M059J (cell line): ENCODE measurements at places on chromosomes 4 and X.
A peak's percentile ranks its signal among the peaks of the same experiment; 100 is the strongest.

- no peak for DNase-seq
These were observed 1239.1 kb upstream of the TENM3 start for GRCh38 chr4:181004056-181004455.

DNA sequence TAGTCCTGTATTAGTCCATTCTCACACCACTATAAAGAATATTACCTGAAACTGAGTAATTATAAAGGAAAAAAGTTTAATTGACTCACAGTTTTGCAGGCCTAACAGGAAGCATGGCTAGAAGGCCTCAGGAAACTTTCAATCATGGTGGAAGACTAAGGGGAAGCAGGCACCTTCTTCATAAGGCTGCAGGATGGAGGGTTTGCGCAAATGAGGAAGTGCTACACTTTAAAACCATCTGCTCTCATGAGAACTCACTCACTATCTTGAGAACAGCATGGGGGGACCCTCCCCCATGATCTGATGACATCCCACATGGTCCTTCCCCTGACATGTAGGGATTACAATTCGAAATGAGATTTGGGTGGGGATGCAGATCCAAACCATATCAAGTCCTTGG, 12.1 kb upstream of the MAGEA11 start:
- DNase-seq, result no peak

GRCh38 chr4:94472056-94472826, 20.5 kb downstream of the PDLIM5 start:
- peak; percentile 91 for DNase-seq

- DNase-seq, result no peak
These were observed 4.7 kb downstream of the L1CAM start for GRCh38 chrX:153881281-153881680.

DNA sequence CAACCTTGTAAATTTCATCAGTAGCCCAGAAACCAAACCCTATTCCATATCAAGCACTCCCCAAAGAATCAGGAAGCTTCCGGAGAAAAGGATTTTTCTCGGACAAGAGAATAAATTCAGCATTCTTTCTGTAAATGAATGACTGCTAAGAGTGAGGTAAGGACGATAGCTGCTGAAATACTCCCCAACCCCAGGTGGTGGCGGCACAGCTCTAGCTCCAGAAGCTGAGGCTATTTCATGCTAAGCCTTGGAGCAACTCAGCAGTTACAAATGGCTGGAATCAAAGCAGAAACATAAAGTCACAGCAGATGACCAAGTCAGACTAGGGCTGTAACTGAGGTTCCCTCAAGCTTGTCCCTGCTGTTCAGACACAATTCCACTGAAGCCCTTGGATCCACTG, 13.9 kb upstream of the PCDH19 start:
- DNase-seq, result peak; percentile 7

DNA sequence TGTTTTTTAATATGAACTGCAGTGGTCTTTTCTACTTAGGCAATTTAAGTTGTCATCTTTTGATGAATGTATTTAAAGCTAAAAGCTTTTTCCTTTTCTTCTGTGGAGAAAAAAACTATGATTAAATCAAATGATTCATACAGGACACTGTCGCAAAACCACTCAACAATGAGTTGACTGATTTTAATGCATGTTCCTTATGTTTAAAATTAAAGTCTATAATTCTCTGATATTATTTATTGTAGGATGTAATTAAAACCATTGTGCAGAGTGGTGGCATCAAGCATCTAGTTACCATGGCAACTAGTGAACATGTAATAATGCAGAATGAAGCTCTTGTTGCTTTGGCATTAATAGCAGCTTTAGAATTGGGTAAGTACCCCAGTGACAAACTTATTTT, 172.5 kb downstream of the RAP1GDS1 start:
- DNase-seq, result peak; percentile 38

GRCh38 chr4:6813725-6814124, 31.2 kb downstream of the KIAA0232 start:
- no peak for DNase-seq

- DNase-seq, result peak; percentile 84
These were observed at the start of gene MAGEH1 for GRCh38 chrX:55451990-55452832. MAGEH1 (plus strand) TSS chrX:55452127; CDS start chrX:55452375, 248 bp downstream.

- DNase-seq, result peak; percentile 65
These were observed 13.1 kb upstream of the ACOT9 start for GRCh38 chrX:23756165-23756564.

- no peak for DNase-seq
These were observed 24.3 kb downstream of the RBM10 start for GRCh38 chrX:47169273-47169672.

- no peak for DNase-seq
These were observed 54.0 kb upstream of the RNF128 start for GRCh38 chrX:106672527-106672926.

GRCh38 chr4:73964862-73965611, 16.8 kb downstream of the PF4 start:
- peak; percentile 12 for DNase-seq

- peak; percentile 49 for DNase-seq
These were observed 24.0 kb downstream of the GIMD1 start for GRCh38 chr4:106344647-106344970.

DNA sequence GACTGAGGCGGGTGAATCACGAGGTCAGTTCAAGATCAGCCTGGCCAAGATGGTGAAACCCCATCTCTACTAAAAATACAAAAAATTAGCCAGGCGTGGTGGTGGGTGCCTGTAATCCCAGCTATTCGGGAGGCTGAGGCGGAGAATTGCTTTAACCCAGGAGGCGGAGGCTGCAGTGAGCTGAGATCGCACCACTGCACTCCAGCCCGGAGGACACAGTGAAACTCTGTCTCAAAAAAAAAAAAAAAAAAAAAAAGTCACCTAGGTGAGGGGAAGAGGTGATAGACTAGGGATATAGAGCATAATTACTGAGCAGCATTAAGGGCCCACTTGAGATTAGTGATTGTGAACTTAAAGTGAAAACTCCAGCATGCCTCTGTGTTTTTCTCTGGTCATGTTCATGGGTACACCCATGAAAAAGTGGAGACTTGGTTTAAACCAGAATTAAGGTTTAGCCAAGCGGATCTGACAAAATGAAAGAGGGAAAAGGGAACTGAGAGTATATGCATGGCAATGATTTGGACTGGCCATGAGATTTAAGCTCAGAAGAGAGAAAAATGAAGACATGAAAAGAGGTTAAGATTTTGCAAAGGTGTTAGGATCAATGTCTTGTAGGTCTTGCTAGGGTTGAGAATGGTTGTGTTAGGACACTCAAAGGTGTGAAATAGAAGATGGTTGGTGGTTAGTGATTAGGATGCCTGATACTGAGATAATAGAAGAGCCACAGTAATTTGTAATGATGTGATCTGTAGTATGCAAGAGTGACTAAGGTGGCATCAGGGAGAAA, 105.0 kb downstream of the RAB28 start:
- DNase-seq, result no peak

DNA sequence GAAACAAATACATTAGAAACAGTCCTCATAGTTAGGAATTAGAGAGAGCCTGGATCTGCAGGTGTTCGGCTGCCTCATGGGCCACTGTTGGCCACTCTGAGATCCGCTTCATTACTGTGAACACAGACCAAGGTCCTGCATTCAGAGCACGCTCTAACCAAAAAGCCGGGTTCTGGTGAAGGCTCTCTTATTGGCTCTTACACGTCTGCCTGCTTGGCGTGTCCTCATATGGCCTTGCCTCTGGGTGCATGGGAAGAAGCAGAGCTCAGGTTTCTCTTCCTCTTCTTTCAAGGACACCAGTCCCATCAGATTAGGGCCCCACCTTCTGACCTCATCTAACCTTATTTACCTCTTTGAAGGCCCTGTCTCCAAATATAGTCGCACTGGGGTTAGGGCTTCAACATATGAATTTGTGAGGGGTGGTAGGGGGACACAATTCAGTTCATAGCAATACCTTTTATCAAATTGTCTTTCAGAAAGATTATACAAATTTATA, 37.1 kb upstream of the ELF2 start:
- DNase-seq, result no peak

DNA sequence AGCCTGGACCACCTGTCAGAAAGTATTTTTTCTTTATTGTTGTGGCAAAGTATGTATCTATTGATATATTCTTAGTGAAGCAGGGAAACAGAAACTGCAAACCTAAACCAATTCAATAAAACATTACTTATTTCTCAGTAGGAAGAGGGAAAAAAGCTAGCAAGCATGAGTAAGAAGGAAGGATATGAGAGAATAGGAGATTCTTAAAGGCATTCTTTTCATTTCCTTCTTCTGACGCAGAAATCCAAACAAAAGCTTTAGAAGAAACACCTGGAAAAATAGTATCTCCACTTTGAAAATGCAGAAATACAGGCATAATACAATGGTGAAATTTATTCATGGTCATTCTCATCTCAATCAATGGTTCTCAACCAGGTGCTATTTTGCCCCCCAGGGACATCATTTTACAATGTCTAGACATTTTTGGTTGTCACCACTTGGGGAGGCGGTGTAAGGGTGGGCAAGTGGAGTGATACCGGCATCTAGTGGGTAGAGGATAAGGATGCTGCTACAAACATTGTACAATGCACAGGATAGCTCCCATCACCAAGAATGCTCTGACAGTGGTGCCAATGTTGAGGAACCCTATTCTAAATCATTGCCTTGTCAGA, 21.7 kb upstream of the ATXN3L start:
- DNase-seq, result peak; percentile 41

GRCh38 chr4:86942185-86942666, 7.4 kb downstream of the AFF1 start:
- peak; percentile 64 for DNase-seq

DNA sequence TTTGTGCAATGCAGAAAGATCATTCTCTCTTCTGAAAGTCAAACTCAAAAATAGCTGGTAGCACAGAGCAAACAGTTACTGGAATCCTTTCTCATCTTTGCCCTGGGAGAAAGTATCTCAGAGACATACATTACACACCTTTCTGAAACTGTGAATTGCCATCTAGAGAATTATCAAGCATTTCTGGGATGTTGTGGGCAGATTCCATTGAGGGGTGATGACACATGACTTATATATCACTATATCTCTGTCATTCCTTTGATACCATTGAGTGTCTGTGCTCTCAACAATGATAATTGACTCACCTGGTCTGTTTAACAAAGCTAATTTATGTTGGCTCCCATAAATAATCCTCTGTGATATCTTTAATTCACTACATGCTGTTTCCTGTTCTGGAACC, 13.0 kb downstream of the SLIT2 start:
- no peak for DNase-seq

DNA sequence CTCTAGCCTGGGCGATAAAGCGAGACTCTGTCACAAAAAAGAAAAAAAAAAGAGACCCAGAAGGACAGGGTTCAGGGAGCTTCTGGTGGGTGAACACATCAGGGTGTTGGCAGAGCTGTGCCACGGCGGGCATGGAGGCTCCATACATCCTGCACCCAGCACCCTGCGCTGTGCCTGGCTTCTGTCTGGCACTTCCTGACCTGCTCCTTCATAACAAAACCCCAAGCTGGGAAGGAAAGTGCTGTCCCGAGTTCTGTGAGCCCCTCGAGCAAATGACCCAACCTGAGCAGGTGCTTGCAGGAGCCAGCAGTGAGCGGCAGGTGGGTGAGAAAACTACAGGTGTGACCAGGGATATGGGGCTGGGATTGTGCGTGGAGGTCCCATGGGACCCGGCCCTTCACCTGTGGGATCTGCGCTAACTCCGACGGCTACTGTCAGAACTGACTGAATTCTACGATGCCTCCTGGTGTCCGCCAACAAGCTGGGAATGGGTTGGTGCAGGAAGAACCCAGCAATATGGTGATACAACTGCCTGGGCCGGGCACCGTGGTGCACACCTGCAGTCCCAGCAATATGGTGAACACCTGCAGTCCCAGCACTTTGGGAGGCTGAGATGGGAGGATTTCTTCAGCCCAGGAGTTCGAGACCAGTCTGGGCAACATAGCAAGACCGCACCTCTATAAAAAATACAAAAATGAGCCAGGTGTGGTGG, 18.9 kb downstream of the ASMTL start:
- DNase-seq, result no peak

- peak; percentile 92 for DNase-seq
These were observed 316.3 kb downstream of the CAMK2D start for GRCh38 chr4:113445286-113445685.

DNA sequence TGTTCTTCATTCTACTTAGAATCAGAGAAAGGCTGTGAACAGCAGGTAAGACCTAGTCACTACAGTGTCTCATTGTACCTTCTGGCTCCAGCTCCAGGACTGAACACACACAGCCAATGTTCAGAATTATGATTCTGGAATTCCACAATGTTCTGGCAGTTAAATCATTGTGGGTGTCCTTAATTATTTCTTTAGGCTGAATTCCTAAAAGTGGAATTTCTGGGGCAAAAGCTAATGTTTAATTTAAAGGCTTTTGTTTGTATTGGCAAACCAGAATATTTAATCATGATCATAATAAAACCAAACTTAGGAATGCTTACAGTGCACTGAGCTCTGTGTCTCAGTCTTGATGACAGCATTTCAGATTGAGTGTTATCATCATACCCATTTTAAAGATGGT, 67.0 kb upstream of the FAT1 start:
- no peak for DNase-seq

DNA sequence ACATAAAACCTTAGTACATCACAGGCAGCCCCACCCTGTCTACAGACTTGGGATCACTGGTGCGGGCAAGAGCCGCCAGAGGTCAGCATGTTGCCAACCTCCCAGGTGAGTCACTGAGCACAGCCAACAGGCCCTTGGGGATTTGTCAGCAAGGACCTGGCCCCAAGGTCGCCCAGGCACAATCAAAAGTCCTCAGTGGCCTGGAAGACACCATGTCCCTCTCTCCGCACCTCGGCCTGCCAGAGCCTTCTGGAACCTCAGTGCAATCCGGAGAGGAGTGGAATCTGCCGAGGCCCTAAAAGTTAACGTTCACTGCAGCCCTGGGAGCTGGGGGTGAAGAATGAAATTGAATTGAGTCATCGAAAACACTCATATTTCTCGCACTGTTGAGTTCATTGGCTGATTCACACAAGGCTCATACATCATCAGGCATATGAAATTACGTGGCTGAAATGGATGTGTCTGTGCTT, 74.3 kb downstream of the WFS1 start:
- DNase-seq, result peak; percentile 84

DNA sequence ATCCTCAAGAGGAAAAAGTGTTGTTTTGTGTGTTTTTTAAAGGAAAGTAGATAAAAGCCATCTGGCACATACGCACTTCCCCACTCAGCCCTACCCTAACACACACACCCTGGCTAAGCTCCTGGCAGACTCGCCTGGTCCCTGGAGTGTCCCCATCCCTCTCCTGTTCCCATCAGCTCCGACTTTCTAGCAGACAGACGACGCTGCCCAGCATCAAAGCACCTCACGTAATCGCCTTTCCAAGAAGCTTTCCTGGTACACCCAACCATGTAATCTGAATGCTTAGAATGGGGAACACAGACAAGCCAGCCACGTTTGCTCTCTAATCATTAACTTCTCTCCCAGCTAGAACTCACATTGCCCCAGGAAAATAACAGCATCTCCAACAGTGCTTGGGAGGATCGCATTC, 116.2 kb downstream of the AFAP1 start:
- DNase-seq, result no peak

DNA sequence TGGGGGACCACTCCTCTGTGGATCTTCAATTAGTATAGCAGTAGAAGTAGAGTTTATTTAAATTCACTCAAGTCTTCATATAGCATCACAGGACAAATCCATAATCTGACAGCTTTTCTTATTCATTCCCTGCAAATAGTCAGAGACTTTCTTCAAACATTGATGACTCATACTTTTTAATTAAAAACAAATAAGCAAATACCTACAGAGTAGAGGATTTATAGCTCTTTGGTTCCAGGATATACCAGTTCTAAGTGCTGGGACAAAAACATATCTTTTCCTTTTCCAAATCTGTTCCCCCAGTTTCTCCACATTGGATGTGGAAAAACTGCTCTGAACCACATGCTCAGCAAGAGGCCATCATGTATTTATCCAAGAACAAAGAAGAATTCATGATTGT, 24.1 kb downstream of the EMCN start:
- peak; percentile 8 for DNase-seq
